ENCODE measurements at places on chromosomes 16 and 17. TPM values are rescaled to one million over a fixed set of nuclear protein-coding genes. Genes with fewer than 3 reads are reported as not detected.

The MYH13 gene
- total RNA-seq, result not detected

The C16orf95 gene
- 4.8 TPM for total RNA-seq

The RBFOX1 gene
- total RNA-seq, result not detected

DNA sequence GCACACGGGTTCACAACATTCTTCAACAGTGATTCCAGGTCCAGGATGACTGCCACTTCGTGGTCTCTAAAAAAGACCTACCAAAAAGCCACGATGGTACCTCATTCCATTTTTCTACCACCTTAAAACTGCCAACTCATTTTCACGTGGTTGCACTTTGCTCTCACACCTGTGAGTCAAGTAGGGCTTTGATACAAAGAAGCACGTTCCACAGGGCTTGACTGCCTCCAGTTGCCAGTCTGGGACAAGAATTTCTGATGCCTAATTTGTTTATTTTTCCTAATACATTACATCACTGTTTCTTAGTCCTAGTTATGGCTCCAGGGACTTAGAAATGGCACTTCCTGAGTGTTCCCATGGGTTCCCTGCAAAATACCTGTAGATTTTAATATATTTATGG lies 911.6 kb upstream of the EEF2KMT start:
- no peak overlapping the region for H3K4me3 ChIP-seq
- no peak for DNase-seq
- H3K36me3 ChIP-seq, result no peaks in the 10 kb centered on the region
- no peaks in the 10 kb centered on the region for H3K4me1 ChIP-seq
- H3K27ac ChIP-seq, result no peak overlapping the region
- H3K27me3 ChIP-seq, result no peaks in the 10 kb centered on the region

DNA sequence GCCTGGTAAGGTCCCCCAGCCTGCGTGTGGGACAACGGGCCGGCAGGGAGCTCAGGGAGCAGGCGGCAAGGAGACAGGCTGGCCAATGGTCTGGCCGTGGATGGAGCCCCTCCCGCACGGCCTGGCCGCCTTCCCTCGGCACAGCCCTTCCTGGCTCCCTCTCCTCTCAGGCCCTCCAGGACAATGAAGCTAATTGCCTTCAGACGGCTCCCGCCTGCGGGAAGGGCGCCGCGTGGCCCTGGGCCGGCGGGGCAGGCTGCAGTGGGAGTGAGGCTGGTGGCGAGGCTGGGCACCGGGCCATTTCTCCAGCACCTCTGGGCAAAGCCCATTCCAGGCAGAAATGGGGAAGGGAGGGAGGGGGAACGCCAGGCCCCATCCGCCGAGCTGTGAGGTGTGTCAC lies 50.9 kb downstream of the ENGASE start:
- no peak for DNase-seq
- no peaks in the 10 kb centered on the region for H3K27me3 ChIP-seq
- H3K36me3 ChIP-seq, result no peaks in the 10 kb centered on the region
- no peaks in the 10 kb centered on the region for H3K4me1 ChIP-seq
- H3K4me3 ChIP-seq, result no peak overlapping the region
- H3K27ac ChIP-seq, result no peak overlapping the region

GRCh38 chr16:965036-965395 lies 5.8 kb downstream of the LMF1 start:
- H3K4me3 ChIP-seq, result no peak overlapping the region
- H3K4me1 ChIP-seq, result peaks cover 17% of the 10 kb centered on the region
- H3K27me3 ChIP-seq, result no peaks in the 10 kb centered on the region
- DNase-seq, result no peak
- H3K36me3 ChIP-seq, result no peaks in the 10 kb centered on the region
- H3K27ac ChIP-seq, result no peak overlapping the region

- H3K27ac ChIP-seq, result no peak overlapping the region
- no peaks in the 10 kb centered on the region for H3K27me3 ChIP-seq
- H3K36me3 ChIP-seq, result no peaks in the 10 kb centered on the region
Measured at GRCh38 chr17:50026046-50026675, 29.7 kb upstream of the ITGA3 start.

- no peaks in the 10 kb centered on the region for H3K4me1 ChIP-seq
- H3K27me3 ChIP-seq, result no peaks in the 10 kb centered on the region
- no peak overlapping the region for H3K27ac ChIP-seq
- H3K36me3 ChIP-seq, result no peaks in the 10 kb centered on the region
Measured at GRCh38 chr16:769934-770333, 9.4 kb downstream of the MSLN start.

DNA sequence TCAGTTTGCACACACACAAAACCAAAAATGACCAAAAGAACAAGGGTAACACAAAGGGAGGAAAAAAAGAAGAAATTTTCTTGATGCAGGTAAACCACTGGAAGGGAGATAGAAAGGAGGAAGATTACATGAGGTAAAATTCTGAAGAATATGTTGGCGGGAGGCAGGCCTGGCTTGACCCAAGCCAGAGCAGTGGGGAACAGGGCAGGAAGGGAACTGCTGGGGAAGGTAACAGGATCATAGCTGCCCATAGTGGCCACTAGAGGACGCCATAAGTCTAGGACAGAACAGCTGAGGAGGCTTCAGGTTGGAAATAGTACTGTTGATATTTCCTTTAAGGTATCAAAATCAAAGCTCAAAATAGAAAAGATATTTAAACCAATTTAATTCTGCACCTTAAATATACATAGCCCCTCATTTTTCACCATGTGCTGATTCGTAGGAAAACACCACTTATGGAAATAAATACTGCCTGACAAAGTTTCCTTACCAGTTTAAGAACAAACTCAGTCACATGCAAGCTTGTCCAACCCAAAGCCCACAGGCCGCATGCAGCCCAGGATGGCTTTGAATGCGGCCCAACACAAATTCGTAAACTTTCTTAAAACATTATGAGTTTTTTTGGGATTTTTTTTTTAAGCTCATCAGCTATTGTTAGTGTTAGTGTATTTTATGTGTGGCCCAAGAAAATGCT lies 15.5 kb downstream of the VPS35 start:
- peaks cover 12% of the 10 kb centered on the region for H3K36me3 ChIP-seq
- H3K4me3 ChIP-seq, result no peak overlapping the region
- no peaks in the 10 kb centered on the region for H3K27me3 ChIP-seq
- H3K27ac ChIP-seq, result no peak overlapping the region
- H3K4me1 ChIP-seq, result no peaks in the 10 kb centered on the region

GRCh38 chr16:30186444-30186781 lies 3.0 kb downstream of the CORO1A start:
- H3K4me3 ChIP-seq, result no peak overlapping the region
- H3K27me3 ChIP-seq, result no peaks in the 10 kb centered on the region
- H3K27ac ChIP-seq, result no peak overlapping the region
- peaks cover 5% of the 10 kb centered on the region for H3K4me1 ChIP-seq
- DNase-seq, result no peak

GRCh38 chr17:725746-726145 lies 6.7 kb upstream of the TLCD3A start:
- no peak overlapping the region for H3K4me3 ChIP-seq
- H3K4me1 ChIP-seq, result no peaks in the 10 kb centered on the region
- no peak overlapping the region for H3K27ac ChIP-seq
- no peaks in the 10 kb centered on the region for H3K36me3 ChIP-seq

- H3K36me3 ChIP-seq, result no peaks in the 10 kb centered on the region
Measured at GRCh38 chr16:57297856-57298255, 13.4 kb upstream of the PLLP start.
